ENCODE measurements at places on chromosomes 5 and 9.

DNA sequence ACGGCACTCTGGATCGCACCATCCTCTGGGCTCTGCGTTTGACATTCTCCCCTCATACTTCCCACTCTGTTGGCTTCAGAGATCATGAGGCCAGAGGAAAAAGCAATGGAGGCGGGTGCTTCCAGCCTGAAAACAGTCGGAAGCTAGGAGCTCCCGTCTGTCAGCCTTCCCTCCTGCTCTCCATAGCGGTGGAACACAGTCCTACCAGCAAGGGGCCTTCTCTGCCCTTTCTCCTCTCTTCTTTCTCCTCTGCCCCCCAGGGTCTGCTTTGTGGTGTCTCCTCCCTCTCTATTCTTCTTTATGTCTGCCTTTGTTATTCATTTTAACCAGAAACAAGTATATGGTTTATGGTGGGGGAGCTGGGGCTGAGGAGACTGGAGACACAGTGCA lies 152.5 kb upstream of the NFIB start:
- no peak for DNase-seq

GRCh38 chr5:92734211-92734940 lies 846.6 kb downstream of the NR2F1-AS1 start:
- no peak for DNase-seq

DNA sequence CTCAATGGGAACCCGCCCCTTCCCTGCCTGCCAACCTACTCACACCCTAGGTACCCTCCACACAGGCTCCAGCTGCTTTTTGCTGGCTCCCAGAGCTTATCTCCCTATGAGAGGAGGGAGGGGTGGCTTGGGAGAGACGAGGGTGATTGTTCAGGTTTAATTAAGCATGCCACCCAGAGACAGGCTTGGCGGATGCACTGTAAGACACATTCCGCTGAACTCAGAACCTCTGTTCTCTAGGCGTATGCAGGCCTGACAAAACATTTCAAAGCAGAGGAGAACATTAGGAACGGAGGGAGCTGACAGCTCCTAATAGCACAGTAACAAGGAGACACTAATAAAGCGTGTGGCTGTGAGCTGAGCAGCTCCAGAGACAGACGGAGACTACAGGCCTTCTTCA lies 80.1 kb downstream of the TRIM32 start:
- no peak for DNase-seq

- DNase-seq: no peak
Measured at GRCh38 chr5:30030101-30030500, 1163.4 kb upstream of the CDH6 start.

DNA sequence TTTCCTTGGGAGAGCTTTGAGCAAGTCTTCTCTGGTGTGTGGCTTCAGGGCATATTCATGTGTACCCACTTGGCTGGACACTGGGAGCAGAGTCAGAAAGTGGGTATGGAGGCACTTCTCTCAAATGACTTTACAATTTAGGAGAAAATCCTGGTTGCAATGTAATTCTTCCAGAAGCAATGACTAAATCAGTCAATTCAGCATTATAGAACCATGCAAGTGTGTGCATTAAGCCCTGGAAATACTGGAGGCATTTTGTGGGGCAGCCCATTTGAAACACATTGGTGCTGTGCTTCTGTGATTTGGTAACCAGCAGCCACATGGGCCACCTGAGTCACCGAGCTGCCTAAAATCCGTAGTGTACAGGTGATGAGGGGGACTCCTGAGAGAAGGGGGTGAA lies 94.6 kb upstream of the TAS2R1 start:
- DNase-seq: no peak

- peak; percentile 79 for DNase-seq
Measured at GRCh38 chr5:50874306-50875001, 208.0 kb downstream of the PARP8 start.

DNA sequence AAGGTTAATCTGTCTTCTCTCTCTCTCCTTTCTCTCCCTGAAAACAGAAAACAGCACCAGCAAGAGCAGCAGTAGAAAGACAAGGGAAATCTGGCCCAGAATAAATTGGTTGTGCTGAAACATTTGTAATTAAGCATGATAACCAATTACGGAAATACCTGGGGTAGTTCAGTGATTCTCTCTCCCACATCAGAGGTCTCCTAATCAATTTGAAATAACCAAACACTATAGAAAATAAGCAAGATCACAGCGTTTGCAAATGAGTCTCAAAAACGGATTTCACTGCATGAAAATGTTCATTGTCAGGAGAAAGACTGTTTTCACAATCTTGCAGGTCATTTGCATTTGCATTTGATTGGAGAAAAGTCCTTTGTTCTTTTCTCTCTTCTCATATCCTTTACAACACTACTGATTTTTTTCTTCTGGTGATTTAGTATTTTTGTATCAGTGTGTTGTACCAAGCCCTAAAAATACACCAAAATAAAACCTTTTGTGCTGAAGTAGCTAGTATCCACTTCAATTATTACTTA lies 36.8 kb upstream of the CDH6 start:
- DNase-seq: no peak

- DNase-seq: no peak
Measured at GRCh38 chr5:150347451-150347850, 10.0 kb upstream of the TCOF1 start.

GRCh38 chr5:108788142-108788541 lies 40.4 kb downstream of the FER start:
- DNase-seq: no peak

DNA sequence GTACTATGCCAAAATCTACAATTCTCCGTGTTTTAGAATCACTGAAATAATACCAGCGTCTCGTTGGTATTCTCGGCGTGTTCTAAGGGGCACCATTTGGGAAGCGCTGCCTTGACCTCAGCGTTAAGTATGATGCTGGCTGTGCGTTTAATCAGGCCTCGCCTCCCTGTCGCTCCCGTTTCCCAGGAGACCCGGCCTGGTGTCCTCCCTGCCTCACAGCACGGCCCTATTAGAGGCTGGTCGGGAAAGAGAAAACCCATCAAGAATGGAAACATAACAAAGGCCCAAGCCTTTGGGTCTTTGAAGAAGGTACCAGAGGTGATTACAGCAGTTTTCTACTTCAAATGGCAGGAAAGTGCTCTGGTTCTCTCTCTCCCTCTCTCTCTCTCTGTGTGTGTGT lies 30.0 kb downstream of the GFPT2 start:
- no peak for DNase-seq

DNA sequence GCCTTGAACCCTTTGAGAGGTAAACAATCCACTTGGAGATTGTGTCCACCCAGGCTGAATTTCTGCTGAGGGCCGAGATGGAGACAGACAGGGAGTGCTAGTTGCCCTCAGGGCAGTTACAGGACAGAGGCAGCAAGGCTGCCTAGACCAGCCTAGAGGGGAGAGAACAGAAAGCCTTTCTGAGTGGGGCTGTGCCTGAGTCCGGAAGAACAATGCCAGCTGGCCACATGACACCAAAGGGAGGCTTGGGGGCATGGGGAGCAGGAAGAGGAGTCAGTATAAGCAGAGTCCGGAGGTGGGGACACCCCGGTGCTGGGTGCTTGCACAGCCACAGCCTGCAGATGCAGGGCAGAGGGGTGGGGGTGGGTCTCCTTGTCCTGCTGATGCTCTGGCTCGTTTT lies 145.7 kb downstream of the CFAP90 start:
- no peak for DNase-seq

DNA sequence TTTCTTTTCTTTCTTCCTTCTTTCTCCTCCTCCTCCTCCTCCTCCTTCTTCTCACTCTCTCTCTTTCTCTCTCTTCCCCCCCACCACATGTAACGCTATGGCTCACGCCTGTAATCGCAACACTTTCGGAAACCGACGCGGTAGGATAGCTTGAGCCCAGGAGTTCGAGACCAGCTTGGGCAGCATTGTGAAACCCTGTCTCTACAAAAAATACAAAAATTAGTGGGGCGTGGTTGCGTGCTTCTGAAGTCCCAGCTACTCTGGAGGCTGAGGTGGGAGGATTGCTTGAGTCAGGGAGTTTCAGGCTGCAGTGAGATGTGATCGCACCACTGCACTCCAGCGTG lies 736 bp upstream of the GLDC start:
- DNase-seq: no peak

- DNase-seq: peak; percentile 12
Measured at GRCh38 chr9:125189011-125189360, 617 bp downstream of the PPP6C start.

DNA sequence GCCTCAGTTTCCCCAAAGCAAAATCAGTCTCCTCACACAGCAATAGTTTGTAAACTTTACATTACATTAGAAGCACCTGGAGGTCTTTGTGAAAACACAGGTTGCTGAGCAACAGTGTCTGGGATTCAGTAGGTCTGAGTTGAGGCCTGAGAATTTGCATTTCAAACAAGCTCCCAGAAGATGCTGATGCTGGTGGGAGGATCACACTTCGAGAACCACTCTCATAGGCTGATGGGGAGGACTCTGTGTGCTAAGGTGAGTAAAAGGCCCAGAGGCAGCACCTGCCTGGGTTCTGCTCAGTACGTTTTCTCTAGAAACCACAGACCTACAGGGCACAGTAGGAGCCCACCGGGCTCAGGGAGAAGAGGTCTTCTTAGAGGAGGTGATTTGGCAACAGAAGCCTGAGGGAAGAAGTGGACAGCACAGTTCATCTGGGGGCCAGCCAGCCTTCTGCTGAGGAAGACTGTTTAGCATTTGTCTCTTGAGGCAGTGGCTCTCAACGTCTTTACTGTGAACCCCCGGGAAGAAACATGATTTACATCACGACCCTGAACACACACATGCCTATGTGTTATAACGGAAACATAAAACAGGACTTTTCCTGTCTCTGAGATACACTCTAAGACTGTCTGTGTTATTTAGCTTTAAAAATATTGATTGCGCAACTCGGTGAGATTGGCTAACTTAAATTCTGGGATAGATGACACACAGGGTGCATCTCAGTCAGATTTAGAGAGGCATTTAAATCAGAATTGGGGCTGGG lies 24.8 kb upstream of the DENND1A start:
- DNase-seq: peak; percentile 37

- no peak for DNase-seq
Measured at GRCh38 chr5:78293851-78294247, 649 bp downstream of the AP3B1 start.

- peak; percentile 87 for DNase-seq
Measured at GRCh38 chr5:54646356-54647101, 129.0 kb downstream of the SNX18 start.

GRCh38 chr9:128628471-128629048 lies 28.1 kb downstream of the DYNC2I2 start:
- DNase-seq: no peak

DNA sequence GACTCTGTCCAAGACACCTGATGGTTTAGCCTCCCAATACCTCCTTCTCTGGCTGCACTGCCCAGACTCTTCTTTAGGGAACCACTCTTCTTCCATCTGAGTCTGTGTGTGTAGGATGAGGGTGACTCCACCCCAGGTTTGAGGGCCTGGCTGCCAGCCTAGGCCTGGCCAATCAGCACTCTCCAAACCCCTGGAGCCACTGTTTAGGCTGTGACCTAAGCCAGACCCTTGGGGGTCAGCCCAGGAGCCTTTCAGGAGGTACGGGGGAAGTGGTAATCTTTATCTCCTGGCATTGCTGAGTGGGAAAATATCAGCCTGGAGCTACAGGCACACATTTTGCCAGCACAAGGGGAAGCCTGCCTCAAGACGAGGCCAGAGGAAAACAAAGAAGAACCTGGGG lies 6.2 kb upstream of the ERGIC1 start:
- peak; percentile 64 for DNase-seq

- DNase-seq: no peak
Measured at GRCh38 chr5:123000731-123001130, 35.8 kb downstream of the PPIC start.

- DNase-seq: no peak
Measured at GRCh38 chr5:153952893-153953292, 85.8 kb downstream of the FAM114A2 start.

DNA sequence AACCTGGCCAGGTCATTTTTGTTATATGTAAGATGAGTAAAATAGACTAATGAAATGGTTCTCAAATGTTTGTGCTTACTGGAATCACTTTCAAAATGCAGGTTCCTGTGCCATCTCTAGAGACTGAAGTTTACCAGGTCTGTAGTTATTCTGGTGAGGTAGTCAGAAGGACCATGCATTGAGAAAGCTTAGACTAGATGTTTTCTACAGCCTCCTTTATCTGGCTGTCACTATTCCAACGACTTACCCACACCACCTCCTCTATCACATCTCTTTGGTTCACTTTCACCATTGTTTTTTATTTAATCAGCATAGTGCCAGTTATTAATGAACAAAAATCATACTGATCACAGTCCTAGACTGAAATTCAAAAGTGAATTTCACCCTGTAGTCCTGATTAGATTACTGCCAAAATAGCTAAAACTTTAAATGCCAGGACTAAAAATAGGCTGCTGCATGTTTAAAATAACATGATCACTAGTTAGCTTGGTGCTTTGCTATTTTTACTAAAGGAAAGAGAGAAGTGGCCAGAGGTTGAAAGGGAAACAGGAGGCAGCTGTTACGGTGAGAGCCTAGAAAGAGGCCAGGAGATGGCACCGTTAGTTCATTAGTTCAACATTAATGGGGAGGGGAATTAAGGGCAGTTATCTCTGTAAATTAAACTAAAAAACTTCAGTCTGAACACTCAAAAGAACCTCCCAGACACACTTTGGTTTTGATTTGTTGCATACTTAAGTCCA lies 13.9 kb upstream of the FNIP1 start:
- DNase-seq: no peak

DNA sequence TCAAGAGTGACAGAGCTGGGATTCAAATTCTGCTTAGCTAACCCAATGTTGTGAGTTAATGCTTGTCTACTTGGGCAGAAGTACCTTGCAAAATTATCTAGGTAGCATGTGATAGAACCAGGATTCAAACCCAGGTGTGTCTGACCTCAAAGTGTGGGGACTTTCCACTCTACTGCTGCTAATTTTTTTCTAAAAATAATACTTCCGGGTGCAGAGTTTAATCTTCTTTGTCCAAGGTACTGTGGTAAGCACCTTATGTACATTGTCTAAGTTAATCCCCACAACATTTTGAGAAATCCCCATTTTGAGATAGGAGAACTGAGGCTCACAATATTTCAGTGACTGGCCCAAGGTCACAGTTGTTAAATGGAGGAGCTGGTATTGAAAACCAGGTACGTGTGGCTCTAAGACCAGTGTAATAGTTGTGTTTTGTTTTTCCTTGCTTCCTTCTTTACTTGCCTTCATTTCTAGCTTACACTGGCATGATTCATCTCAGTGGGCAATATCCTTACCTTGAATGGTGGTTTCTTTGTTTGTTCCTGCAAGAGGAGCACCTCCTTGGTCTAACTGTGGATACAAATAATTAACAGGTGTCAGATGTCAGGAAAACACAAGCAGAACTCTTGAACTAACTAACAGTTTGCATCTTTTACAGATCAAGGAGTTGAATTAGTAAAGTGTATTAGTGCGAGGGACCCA lies 7.5 kb downstream of the ALDOB start:
- DNase-seq: no peak
